ENCODE measurements at places on chromosomes 6 and 20. TPM values are rescaled to one million over a fixed set of nuclear protein-coding genes. Genes with fewer than 3 reads are reported as not detected.

DNA sequence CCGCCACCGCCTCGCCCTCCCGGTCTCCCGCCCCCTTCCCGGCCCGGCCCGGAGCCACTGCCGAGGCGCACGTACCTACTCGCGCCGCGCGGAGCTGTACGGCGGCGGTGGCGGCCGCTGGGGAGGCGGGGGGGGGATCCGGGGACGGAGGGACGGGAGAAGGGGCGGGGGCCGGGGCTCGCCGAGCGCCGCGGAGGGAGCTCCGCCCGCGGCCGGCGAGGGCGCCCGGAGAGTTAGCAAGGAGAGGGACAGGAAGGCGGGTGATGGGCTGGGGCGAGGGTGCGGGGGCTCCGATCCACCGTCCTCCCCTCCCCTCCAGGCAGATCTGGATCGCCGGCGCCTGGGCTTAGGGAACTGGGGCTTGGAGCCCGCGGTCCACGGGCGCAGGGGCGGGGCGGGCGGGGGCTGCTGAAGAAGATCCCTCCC is 548 bp upstream of the TMEM74B start:
- peak overlapping the region; percentile 34 for H3K4me3 ChIP-seq
- peak; percentile 24 for DNase-seq
- no peak overlapping the region for H3K27ac ChIP-seq
- peaks cover 11% of the 10 kb centered on the region for H3K4me1 ChIP-seq
- no peaks in the 10 kb centered on the region for H3K36me3 ChIP-seq

- no peak overlapping the region for H3K4me3 ChIP-seq
- no peaks in the 10 kb centered on the region for H3K27me3 ChIP-seq
- H3K4me1 ChIP-seq: peaks cover 26% of the 10 kb centered on the region
- DNase-seq: no peak
- H3K36me3 ChIP-seq: peaks cover 42% of the 10 kb centered on the region
- no peak overlapping the region for H3K27ac ChIP-seq
Observed at GRCh38 chr6:8079126-8079525, 14.9 kb upstream of the BLOC1S5 start.

Gene SLCO4A1
- total RNA-seq: 79.9 TPM

GRCh38 chr6:170088582-170088955 is 202.3 kb downstream of the DLL1 start:
- peaks cover 16% of the 10 kb centered on the region for H3K36me3 ChIP-seq
- peak; percentile 49 for DNase-seq
- peak overlapping the region; percentile 90 for H3K4me3 ChIP-seq
- peaks cover 50% of the 10 kb centered on the region for H3K4me1 ChIP-seq
- no peaks in the 10 kb centered on the region for H3K27me3 ChIP-seq
- peak overlapping the region; percentile 100 for H3K27ac ChIP-seq

- DNase-seq: peak; percentile 46
- no peaks in the 10 kb centered on the region for H3K4me1 ChIP-seq
- H3K4me3 ChIP-seq: no peak overlapping the region
- H3K36me3 ChIP-seq: no peaks in the 10 kb centered on the region
- no peak overlapping the region for H3K27ac ChIP-seq
Observed at GRCh38 chr20:41734506-41734945, 116.3 kb upstream of the CHD6 start.

Gene RAB44
- total RNA-seq: not detected

DNA sequence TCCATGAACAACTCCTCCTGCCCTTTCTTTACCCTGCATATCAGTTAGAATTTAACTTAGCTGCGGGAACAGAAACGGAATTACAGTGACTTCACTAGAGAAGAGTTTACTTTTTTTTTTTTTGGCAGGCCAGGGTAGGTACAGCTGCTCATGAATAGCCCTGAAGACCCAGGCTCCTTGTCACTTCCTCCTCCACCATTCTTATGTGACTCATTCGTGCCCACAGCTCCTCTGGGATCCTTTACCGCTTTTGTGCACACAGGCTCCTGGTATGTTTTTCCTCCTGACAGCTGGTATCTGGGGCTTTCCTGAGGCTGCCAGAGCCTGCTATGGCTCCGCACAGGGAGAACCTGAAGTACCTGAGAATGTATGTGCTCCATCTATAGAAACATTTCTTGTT is 3.9 kb upstream of the KCNS1 start:
- peaks cover 4% of the 10 kb centered on the region for H3K4me1 ChIP-seq
- no peaks in the 10 kb centered on the region for H3K36me3 ChIP-seq
- no peak overlapping the region for H3K27ac ChIP-seq
- H3K4me3 ChIP-seq: no peak overlapping the region
- no peak for DNase-seq

- H3K36me3 ChIP-seq: no peaks in the 10 kb centered on the region
- no peak overlapping the region for H3K27ac ChIP-seq
- no peaks in the 10 kb centered on the region for H3K27me3 ChIP-seq
- DNase-seq: peak; percentile 35
Observed at GRCh38 chr20:11544029-11544678, 373.5 kb upstream of the BTBD3 start.

DNA sequence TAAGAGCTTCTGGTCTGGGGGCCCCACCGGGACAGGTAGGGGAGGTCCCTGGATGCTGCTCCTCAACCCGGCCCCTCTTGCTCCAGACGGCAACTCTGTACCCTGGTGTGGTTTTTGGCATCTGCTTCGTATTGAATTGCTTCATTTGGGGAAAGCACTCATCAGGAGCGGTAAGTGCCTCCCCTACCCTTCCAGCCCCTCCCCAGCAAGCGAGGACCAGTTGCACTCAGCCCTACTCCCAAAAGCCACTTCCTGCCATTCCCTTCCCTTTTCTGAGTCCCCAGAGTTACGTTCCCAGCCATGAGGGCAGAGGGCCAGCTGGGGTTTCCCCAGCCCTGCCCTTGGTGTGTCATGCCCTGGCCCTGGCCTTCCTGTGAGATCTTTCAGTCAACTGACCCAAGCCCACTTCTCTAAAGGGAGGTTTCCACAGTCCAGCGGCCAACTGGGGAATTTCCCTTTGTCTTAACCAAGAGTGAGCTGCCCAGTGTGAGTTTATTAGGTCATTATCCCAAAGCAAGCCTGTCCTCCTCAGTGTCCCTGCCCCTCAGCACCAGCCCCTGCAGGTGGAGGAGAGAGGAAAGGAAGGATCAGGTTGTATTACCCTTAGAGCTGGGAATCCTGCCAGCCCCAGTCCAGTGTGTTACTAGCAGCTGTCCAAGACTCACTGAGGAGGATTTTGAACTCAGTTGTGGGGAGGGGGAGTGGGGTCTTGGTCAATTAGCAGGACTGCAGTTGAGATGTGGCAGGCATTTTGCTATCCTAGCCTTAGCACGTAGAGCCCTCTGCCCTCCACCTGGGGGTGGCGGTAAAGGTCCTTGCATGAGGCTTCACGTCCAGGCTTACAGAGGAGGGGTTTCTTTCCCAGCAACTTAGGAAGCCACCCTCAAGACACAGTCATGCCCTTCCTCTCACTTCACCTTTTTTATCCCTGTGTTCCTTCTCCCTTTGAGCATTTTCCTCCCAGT is 45.8 kb downstream of the TM9SF4 start:
- no peak overlapping the region for H3K4me3 ChIP-seq
- H3K27ac ChIP-seq: no peak overlapping the region
- H3K27me3 ChIP-seq: no peaks in the 10 kb centered on the region
- H3K36me3 ChIP-seq: peaks cover 55% of the 10 kb centered on the region
- peak; percentile 26 for DNase-seq

- no peak for DNase-seq
- no peaks in the 10 kb centered on the region for H3K36me3 ChIP-seq
- no peak overlapping the region for H3K27ac ChIP-seq
- peaks cover 18% of the 10 kb centered on the region for H3K4me1 ChIP-seq
Observed at GRCh38 chr6:106132153-106132698, 46.1 kb downstream of the PRDM1 start.

DNA sequence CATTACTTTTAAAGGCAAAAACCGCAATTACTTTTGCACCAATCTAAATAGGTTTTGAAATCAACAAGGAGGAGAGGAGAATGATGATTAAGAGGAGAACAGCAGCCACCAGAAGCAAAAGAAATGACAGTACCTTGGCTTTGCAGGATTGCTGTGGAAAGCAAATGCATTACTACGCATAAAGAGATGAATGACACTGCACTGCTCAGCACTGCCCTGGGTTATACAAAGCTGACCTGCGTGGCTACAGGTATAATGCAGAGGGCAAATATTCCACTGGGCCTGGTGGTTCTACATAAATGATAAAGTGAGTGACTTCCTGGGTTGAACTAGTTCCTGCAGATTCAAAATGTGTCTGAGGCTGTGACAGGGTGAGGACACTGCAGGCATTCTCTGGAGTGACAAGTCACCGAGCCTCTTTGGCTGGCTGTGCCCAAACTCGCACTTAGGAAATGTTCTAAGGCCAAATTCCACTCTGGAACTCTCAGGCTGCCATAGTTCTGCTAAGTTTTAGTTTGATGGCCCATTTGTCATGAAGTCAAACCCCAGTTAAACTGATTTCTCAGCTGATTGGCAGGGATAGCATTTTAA is 78.6 kb downstream of the INSM1 start:
- no peaks in the 10 kb centered on the region for H3K4me1 ChIP-seq
- DNase-seq: no peak
- H3K27ac ChIP-seq: no peak overlapping the region
- no peaks in the 10 kb centered on the region for H3K36me3 ChIP-seq
- no peak overlapping the region for H3K4me3 ChIP-seq

- H3K27me3 ChIP-seq: no peaks in the 10 kb centered on the region
- H3K4me3 ChIP-seq: no peak overlapping the region
- H3K36me3 ChIP-seq: no peaks in the 10 kb centered on the region
- H3K4me1 ChIP-seq: no peaks in the 10 kb centered on the region
Observed at GRCh38 chr6:75802366-75802765, 53.3 kb downstream of the MYO6 start.

Gene JAG1
- 0.16 TPM for total RNA-seq

GRCh38 chr20:40945754-40946450 is 82.7 kb upstream of the TOP1 start:
- no peak overlapping the region for H3K27ac ChIP-seq
- no peaks in the 10 kb centered on the region for H3K4me1 ChIP-seq
- DNase-seq: peak; percentile 41
- H3K4me3 ChIP-seq: no peak overlapping the region
- H3K36me3 ChIP-seq: no peaks in the 10 kb centered on the region

- H3K4me1 ChIP-seq: no peaks in the 10 kb centered on the region
- no peak overlapping the region for H3K4me3 ChIP-seq
- DNase-seq: no peak
Observed at GRCh38 chr6:126475449-126475848, 135.5 kb downstream of the CENPW start.

Gene BPIFB2
- not detected for total RNA-seq

- H3K27me3 ChIP-seq: no peaks in the 10 kb centered on the region
- H3K27ac ChIP-seq: no peak overlapping the region
- no peak for DNase-seq
- no peaks in the 10 kb centered on the region for H3K4me1 ChIP-seq
- H3K4me3 ChIP-seq: no peak overlapping the region
- H3K36me3 ChIP-seq: no peaks in the 10 kb centered on the region
Observed at GRCh38 chr20:52593654-52594053, 378.5 kb upstream of the TSHZ2 start.

Gene PTGIS
- total RNA-seq: 1.9 TPM

Gene DNAH8
- not detected for total RNA-seq

Gene CDSN
- not detected for total RNA-seq

Gene STMND1
- not detected for total RNA-seq

DNA sequence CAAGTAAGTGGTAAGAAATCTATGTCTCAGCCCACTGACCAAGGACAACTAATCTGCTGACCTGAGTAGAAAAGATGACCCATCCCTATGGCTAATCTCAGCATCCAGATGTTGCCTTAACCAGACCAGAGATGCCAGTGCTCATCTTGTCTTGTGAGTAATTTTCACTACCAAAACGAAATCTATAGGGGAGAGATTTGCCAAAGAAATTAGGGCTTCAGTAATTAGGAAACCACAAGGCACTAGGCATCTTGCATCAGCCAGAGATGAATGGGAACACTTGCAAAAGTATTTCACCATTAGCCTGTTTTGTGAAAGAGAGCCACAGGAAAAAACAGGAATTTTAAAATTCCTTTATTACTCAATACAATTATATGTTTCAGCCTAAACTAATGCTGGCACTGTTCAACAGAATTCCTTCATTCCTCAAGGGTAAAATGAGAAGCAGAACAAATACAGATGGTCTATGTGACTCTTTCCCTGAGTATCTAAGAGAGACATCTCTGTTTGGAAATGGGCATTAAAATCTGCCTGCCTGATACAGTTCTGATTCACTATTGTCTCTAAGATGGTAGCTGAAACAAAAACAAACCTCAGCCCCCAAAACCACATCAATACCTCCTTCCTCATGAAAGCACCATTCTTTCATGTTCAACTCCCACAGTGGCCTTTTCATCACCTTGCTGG is 87.8 kb downstream of the GMDS start:
- DNase-seq: peak; percentile 61
- H3K27ac ChIP-seq: no peak overlapping the region
- H3K36me3 ChIP-seq: no peaks in the 10 kb centered on the region
- no peak overlapping the region for H3K4me3 ChIP-seq
- peaks cover 27% of the 10 kb centered on the region for H3K4me1 ChIP-seq
- peaks cover 2% of the 10 kb centered on the region for H3K27me3 ChIP-seq

DNA sequence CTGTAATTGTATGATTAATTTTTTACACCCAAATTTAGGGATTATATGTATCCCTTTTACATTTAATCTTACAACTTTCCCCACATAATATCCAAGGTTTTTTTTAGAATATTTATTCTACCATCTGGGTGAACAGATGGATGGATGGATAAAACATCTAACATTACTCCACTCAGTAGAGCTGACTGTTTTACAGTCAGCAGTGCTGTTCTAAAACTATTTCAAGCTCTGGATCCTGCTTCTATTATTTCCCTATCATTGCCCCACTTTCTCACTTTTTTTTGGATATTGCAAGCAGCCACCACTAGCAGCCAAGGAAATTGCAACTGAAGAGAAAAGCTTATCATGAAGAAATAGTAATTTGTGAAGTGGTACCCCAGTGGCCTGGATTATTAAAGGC is 173.7 kb downstream of the ARHGAP18 start:
- H3K4me1 ChIP-seq: no peaks in the 10 kb centered on the region
- peaks cover 6% of the 10 kb centered on the region for H3K27me3 ChIP-seq
- no peaks in the 10 kb centered on the region for H3K36me3 ChIP-seq
- DNase-seq: no peak
- H3K27ac ChIP-seq: no peak overlapping the region

DNA sequence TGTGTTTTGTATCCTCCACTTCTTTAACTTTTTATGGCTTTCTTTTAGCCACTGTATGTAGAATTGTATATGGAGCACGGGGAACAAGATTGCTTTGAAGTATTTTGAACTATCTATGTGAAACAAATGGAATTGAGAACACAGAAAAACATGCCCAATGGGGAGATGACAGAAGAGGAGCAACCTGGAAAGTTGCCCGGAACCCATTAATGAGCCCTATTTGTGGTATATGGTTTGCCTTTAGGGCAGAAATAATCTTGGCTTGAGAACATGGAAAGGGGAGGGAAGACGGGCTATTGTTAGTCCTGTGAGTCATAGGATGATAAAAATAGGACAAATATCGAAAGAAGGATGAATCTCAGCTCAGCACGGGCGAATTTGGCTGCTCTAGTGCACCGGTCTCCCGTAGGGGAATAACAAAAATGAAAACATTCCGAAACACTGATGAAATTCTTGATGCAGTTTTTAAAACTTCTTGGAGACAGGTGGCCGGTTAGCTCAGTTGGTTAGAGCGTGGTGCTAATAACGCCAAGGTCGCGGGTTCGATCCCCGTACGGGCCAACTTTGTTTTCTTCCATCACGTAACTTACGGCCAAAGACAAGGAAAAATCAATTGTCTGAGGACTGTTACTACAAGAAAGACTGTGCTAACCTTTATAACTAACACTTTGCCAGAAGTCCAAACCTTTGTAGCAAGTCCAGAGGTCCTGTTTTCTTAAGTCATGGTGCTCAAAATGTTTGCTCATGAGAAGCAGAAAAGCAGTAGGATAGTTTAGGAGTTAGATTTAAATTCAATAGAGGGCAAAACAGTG is 15.7 kb downstream of the HMGN4 start:
- H3K27me3 ChIP-seq: no peaks in the 10 kb centered on the region
- H3K36me3 ChIP-seq: no peaks in the 10 kb centered on the region
- peak; percentile 89 for DNase-seq
- no peak overlapping the region for H3K27ac ChIP-seq
- no peak overlapping the region for H3K4me3 ChIP-seq
- H3K4me1 ChIP-seq: peaks cover 36% of the 10 kb centered on the region

Gene DEFB121
- total RNA-seq: not detected

Data from activated CD8-positive, alpha-beta T cell treated with anti-CD3 and anti-CD28 coated beads, Interleukin-2, amount 10 ng/mL, durations not matched to agents 7 days and 5 days (primary cell).